ENCODE measurements at places on chromosomes 12 and 14.

- DNase-seq = no peak
Measured at GRCh38 chr14:38357557-38357956, 101.7 kb upstream of the CLEC14A start.

- no peak for DNase-seq
Measured at GRCh38 chr12:66627270-66627987, 51.4 kb downstream of the GRIP1 start.

- no peak for DNase-seq
Measured at GRCh38 chr14:84253326-84253725, 1276.6 kb upstream of the FLRT2 start.

DNA sequence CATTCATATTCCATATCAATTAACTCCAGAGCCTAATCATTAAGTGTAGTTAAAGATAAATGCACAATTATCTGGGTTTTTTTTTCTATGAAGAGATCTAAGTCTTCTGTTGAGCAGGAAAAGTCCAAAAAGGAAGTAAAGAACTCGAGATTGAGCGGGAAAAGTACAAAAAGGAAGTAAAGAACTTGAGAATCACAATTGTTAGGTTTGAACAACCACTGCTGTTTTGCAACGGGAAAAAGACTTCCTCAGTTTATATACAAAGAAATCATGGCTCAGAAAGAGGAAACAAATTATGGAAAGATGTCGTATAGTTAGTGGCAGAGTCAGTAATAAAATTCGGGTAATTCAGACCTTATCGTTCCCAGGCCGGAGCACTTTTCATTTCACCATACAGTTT lies 63.3 kb downstream of the PPP1R12A start:
- DNase-seq = no peak

GRCh38 chr14:92624764-92625163 lies 111.2 kb downstream of the RIN3 start:
- DNase-seq = no peak

DNA sequence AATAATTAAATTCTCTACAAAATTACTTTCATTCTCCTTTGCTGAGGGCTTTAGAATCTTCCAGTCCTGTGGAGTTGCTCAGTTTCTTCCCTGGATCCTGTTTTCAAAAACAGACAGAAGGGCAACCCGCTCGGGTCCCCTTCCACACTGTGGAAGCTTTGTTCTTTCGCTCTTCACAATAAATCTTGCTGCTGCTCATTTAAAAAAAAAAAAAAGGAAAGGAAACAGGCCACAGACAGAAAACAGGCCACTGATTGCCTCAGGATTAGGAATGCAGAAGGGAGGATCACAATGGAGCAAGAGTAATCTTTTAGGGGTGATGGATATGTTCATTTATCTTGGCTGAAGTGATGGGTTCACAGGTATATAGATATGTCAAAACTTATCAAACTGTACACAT lies 29.5 kb upstream of the HIGD1C start:
- no peak for DNase-seq

GRCh38 chr12:92779902-92780301 lies 77.1 kb downstream of the PLEKHG7 start:
- DNase-seq = no peak

GRCh38 chr14:89618330-89618708 lies 201.3 kb upstream of the FOXN3 start:
- no peak for DNase-seq

DNA sequence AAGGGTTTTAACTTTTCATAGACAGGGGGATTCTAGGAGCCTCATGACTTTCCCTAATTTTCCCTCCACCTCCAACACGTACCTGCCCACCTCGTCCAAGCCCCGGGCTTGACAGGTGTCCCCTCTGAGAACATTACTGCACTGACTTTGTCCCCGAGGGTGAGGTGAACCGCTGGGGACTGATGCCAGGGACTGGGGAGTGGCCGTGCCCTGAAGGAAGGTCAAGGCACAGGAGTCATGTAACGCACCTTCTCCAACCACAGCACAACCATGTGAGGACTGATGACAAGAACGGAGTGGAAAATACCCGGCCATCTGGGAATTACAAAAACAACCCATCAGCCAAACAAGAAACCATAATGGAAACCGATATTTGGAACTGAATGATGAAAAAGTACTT lies 214.7 kb upstream of the C14orf180 start:
- DNase-seq = no peak

- no peak for DNase-seq
Measured at GRCh38 chr14:75837151-75837787, 144.5 kb downstream of the TGFB3 start.

- DNase-seq = no peak
Measured at GRCh38 chr12:124371366-124371765, 76.5 kb downstream of the RFLNA start.

- no peak for DNase-seq
Measured at GRCh38 chr12:115337693-115338543, 653.9 kb upstream of the TBX3 start.

GRCh38 chr14:104434214-104435076 lies 145.1 kb upstream of the C14orf180 start:
- DNase-seq = no peak

GRCh38 chr14:58305730-58306129 lies 7.4 kb downstream of the ARID4A start:
- no peak for DNase-seq

- DNase-seq = no peak
Measured at GRCh38 chr14:69291396-69291795, 31.4 kb downstream of the GALNT16 start.

DNA sequence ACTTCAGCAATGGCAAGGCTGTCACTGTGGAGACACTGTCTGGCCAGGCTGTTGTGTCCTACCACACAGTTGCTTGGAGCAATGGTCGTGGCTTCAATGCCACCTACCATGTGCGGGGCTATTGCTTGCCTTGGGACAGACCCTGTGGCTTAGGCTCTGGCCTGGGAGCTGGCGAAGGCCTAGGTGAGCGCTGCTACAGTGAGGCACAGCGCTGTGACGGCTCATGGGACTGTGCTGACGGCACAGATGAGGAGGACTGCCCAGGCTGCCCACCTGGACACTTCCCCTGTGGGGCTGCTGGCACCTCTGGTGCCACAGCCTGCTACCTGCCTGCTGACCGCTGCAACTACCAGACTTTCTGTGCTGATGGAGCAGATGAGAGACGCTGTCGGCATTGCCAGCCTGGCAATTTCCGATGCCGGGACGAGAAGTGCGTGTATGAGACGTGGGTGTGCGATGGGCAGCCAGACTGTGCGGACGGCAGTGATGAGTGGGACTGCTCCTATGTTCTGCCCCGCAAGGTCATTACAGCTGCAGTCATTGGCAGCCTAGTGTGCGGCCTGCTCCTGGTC lies 4.3 kb downstream of the LRP10 start:
- DNase-seq = no peak

- DNase-seq = no peak
Measured at GRCh38 chr12:72144553-72144952, 127.6 kb upstream of the TRHDE start.

DNA sequence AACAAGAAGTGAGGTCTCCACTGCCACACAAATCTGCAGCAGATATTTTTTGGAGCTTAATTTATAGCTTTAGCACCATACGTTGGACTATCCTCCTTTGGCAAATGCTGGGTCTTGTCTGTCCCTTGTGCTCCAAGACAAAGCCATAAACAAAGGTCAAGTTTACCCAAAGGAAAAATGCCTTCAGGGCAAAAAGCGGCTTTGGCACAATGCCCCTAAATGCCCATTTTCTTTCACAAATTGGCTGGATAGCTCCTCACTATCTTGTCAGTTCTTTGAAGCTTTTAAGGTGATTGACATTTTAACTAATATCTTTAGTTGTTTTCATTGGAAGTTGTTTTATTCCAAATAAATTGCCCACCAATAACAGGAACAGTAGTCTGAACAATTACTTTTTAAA lies 59.6 kb downstream of the EML5 start:
- no peak for DNase-seq

DNA sequence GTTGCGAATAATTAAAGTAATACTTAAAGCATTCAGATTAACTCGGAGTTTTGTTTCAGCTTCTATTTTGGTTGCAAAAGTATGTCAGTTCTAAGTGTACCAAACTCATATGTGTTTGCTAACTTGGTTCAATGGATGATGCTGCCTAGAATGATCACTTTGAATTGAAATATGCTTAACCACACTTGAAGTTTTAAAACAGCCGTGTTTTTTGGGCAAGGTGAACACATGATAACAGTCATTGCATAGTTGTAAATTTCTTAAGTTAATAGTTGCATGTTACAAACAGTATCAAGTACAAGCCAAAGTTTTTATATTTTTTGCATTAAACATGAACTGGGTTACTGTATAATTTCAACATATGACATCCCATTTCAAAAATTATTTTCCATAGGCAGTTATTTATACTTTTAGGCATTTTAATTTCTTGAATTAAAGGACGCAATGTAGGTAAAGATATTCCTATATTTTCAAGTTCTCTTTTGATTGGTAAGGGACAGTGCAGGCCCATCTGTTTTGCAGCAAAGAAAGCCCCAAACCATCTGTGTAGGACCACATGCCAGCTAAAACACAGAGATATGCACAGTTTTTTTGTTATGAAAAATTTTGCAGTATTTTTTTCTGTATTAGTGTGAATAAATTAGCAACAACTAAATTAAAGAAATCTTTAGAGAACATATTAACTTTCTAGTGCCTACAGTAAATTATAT lies 575.5 kb downstream of the PRKD1 start:
- DNase-seq = no peak

DNA sequence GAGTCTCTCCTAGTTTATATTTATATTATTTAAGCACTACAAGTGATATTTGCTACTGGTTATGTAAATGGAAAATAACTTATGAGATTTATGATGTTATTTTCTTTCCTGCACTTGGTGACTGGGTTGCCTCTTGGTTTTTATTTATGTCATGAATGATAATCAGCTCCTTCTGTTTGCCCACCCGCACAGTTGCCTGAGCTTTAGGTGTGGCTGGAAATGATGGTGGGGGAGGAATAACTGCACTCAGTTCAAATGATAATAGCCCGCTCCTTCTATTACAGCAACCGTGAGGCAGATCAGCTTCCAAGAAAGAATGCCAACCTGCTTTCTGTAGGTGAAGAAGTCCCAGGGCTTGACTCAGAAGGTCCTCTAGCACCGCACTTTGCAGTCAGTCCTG lies 190.2 kb upstream of the CAND1 start:
- no peak for DNase-seq

GRCh38 chr12:224330-224729 lies 10.4 kb upstream of the SLC6A12 start:
- DNase-seq = no peak

All from stimulated activated CD8-positive, alpha-beta memory T cell treated with anti-CD3 and anti-CD28 coated beads, Interleukin-2, amount 100 ng/mL, for 1 hour (primary cell).